ENCODE measurements at places on chromosomes 1 and 21.

GRCh38 chr1:228158151-228159007 lies 7.2 kb upstream of the IBA57 start:
- DNase-seq = no peak

DNA sequence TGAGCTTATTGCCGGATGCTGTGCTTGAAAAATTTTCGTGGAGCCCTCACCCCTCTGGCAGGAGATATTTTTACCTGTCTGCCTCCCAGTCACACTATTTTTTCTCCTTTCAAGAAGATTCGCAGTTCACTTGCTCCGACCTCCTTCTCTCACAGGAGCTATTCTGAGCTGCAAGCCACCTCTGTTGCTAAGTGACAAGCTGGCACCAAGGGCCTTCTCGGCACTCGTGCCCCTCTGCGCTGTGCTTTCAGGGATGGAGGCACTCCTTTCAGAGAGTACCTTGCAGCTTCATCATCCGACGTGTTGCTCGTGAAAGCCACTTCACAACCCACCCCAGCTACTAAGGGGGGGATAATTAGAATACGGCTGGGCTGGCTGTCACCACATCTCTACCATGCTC lies 11.6 kb downstream of the SLC6A17 start:
- no peak for DNase-seq

- DNase-seq = no peak
Measured at GRCh38 chr1:18716112-18716784, 85.6 kb downstream of the PAX7 start.

DNA sequence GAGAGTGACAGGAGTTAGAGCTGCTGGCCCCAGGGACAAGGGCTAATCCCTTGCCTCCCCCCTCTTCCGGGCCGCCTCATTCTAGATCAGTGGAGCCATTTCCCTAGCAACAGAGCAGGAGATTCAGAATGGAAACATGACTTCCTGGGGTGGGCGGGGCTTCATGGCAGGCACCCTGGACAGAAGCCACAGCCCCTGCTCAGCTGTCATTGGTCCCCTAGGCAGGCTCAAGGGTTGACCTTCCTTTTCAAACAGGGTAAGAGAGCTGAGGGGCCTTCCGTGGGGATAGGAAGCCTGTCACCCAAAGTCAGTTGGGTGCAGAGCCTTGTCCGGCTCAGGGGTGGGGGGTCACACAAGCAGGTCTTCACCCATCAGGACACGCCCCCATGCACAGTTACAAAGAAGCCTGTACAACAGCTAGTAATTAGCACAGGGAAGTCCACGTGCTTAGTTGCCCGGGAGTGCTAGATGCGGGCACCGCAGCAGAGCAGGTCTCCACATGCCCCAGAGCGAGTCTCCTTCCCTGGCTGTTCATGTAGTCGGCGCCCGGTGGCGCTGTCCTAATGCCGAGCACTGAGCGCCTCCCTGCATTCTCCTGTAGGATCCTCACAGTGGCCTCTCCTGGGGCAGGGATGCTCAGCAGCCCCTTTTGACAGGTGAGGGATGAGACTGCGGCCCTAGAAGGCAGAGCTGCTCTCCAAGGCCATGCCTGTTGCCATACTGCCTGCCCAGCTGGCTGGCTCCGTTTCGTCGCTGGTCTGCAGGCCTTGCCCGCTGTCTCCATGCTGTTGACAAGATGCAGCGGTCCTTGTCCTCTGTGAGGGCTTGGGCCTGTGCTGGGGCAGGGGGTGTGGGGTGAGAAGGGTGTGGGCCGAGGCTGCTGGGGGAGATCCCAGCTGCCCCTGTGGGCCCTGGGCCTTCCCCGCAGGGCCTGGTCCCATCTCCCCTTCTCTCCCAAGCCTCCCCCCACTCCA lies 5.1 kb downstream of the TMEM201 start:
- DNase-seq = peak; percentile 95

GRCh38 chr1:204466416-204467405 lies 27.9 kb downstream of the PIK3C2B start:
- no peak for DNase-seq

DNA sequence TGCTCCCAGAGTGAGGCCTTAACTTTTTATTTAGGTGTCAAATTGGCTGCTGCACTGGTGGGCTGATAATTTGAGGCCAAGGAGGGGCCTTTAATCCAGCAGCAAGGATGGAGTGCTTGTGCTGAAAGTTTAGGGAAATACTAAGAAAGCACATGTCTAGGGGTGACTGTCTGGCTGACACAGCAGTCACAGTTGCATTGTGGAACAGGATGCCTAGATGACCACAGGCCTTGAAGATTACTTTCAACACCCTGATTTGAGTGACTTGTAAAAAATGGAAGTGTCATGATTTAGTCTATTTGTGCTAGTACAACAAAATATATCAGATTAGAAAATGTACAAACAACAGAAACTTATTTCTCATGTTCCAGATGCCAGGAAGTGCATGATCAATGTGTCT lies 57.7 kb downstream of the ZNF697 start:
- DNase-seq = peak; percentile 74

DNA sequence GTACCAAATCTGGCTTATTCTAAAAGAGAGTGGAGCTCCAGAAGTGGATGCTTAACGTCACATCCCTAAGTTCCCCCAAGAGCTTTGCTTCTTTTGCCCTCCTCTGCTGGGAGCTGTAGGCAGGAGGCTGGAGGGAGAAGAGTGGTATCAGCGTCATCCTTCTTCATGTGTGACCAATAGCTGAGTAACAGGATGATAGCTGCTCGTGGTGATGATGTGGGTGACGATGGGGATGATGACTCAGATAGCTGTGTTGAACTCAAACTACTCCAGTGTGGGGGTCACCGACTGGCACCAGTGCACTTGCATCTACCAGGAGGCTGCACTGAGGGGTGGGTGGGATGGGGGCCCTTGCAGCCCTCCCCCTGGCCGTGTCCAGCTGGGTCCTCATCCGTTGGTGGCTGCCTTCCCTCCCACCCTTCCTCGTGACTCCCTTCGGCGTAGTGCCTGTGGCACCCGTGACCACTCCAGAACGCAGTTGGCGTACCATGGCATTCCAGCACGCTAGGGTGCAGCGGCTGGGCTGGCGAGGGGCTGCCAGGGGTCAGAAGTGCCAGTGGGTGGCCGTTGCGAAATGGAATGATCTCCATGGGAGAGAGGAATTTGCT lies 1.1 kb downstream of the IGFN1 start:
- DNase-seq = no peak

DNA sequence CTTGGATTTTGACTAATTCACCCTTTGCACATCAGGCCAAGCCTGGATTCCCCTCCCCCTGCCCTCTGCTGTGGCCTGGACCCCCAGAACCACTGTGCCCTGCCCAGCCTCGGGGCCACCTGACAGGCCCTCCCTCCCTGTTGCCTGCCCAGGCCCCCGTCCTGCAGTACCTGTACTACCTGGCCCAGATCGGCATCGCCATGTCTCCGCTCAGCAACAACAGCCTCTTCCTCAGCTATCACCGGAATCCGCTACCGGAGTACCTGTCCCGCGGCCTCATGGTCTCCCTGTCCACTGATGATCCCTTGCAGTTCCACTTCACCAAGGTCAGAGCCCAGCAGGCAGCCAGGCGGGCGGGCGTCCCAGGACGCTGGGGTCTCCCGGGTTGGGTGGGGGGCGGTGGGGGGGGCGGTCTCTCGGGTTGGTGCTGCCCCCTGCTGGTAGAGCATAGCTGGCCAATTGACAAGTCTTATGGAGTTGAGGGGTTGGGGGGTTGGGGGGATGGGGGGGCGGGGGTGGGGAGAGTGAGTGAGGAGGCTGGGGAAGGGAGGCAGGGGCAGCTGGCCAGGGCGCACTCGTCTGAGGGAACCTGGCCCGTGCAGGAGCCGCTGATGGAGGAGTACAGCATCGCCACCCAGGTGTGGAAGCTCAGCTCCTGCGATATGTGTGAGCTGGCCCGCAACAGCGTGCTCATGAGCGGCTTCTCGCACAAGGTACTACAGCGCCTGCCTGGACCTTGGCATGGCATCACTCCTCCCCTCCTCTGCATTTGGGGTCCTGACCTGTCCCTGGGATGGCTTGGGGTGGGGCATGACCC lies 10.7 kb downstream of the AMPD2 start:
- DNase-seq = no peak

DNA sequence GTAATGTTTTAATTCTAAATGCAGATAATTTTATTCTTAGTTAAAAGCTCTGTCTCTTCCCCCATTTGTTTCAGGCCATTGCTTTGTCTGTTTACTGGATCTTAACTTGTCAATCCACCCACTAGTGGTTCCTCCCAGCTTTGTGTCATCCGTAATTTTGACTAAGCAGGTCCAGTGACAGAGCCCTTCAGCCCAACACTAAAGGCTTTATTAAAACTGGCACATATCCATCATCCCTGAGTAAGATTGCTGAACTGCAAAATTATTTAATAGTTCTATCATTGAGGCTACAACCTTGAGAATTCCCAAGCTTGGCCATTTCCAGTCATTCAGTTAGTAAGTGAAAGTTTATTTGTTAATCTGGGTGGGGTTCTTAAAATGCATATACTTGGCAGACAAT lies 96.7 kb downstream of the NGF start:
- DNase-seq = no peak

DNA sequence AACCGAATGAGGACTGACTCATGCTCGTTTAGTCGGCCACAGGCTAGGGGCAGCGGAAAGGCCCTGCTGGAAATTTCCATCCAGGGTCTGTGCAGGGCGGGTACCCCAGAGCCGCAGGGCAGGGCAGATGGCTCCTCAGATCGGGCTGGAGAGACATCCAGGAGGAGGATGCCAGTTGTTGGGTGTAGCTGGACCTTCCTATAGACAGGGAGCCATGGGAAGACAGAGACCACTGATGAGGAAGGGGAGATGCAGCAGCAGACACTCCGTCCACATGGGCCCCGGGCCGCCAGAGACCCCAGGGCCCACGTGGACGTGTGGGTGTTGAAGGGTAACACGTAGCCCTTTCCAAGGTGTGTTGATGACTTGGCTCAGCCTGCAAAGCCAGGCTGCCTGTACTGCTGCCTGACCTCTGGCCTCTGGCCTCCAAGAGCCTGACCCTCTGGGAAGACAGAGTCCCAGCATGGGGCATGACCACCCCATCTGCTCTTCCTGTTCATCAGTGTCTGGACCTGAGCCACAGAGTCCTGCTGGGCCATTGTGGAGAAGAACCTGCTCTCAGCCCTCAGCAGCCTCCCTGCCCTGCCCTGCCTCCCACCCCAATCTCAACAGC lies 4.8 kb downstream of the GNG4 start:
- DNase-seq = no peak

GRCh38 chr1:18536915-18537314 lies 56.2 kb downstream of the KLHDC7A start:
- no peak for DNase-seq

GRCh38 chr1:99573431-99574217 lies 72.3 kb upstream of the PALMD start:
- no peak for DNase-seq

DNA sequence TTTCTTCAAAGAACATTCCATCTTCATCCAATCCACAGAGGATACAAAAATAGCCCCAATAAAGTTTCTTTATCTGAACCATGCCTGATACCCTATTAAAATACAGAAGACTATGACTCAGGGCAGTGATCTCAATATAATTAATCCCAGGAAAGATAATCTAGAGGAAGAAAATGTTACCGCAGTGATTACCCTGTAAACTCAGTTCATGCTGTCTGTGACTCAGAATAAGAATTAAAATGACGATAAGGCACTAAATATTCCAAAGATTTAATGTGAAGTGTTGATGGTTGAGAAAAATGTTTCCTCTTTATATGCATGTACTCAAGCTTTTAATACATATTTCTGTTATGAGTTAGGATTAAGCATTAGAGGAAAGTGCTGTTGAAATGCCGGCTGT lies 88.6 kb upstream of the LYPLAL1 start:
- no peak for DNase-seq

DNA sequence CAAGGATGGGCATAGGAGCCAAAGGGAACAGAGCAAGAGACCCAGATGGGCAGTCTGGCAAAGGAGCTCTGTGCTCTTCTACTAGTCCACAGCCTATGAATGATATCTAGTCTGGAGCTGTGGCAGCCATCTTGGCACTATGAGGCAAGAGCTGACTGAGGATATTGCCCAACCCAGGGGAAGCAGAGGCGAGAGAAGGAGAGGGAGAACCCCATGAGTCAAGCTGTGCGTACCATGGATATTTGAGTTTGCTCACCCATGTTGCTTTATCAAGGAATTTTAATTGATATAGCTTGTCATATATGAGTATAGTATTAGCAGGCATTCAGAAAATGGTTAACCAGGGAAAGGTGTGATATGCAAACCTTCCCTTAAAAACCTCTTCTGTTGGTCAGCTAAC lies 420.9 kb downstream of the PRDM2 start:
- no peak for DNase-seq

DNA sequence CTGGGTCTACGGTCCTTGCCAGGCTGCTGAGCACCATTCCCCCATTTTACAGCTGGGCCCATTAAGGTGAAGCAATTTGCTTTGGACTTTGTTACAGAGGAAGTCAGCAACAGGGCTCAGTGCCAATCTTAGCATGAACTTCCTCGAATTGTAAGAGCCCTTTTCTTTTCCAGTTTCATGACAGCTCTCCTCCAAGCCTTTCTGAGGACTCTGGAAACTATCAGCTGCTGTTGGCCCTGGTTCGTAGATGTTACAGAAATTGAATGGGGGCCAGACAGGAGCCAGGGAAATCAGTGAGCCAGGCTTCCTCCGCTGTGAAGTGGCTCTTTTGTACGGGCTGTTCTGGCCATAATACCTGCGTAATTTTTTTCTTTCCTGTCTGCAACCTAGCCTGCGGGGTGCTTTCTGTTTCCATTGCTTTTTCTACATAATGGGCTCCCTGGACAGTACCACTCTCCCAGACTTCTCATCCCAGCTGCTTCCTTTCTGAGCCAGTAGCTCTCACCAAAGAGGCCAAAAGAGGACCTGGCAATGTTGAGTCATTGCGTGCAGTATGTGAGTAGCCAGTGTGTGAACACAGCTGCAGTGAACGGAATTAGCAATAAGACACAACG lies 386.3 kb downstream of the DISC1 start:
- peak; percentile 32 for DNase-seq

- peak; percentile 30 for DNase-seq
Measured at GRCh38 chr1:155801149-155801548, 55.9 kb downstream of the GON4L start.

DNA sequence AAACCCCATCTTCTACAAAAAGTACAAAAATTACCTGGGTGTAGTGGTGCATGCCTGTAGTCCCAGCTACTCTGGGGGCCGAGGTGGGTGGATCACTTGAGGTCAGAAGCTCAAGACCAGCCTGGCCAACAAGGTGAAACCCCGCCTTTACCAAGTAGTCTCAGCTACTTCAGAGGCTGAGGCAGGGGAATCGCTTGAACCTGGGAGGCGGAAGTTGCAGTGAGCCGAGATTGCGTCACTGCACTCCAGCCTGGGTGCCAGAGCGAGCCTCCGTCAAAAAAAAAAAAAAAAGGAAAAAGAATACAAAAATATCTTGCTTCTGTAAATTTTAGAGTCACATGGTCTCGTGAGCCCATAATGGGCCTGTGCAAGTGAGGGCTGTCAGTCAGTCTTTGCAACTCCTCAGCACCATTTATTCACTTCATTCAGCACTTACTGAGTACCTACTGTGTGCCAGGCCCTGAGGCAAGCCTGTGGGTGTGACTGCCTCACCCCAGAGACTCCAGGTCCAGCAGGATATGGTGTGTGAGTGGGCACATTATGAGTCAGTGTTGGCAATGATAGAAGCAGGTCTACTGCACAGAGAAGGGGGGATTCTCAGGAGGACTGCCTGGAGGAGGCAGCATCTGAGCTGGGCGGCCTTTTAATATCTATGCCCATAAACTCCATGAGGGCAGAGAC lies 46.8 kb upstream of the TARDBP start:
- DNase-seq = peak; percentile 85

- peak; percentile 40 for DNase-seq
Measured at GRCh38 chr1:180192172-180192571, 37.5 kb downstream of the QSOX1 start.

Measured in MV-4-11 (cell line).